Brain (organoid and tissue), 16 donors: ENCODE measurements at places on chromosomes 1 and 21. TPM values are rescaled to one million over a fixed set of nuclear protein-coding genes. Genes with fewer than 3 reads are reported as not detected.

The APOBEC4 gene
- polyA plus RNA-seq = not detected

The MYOM3 gene
- polyA plus RNA-seq = not detected

The GPR25 gene
- polyA plus RNA-seq = not detected

The TMEM240 gene
- 33.9 TPM for polyA plus RNA-seq
